Hypothalamus (tissue), 51 donors: ENCODE measurements at places on chromosomes 7 and 10.

GRCh38 chr7:134818613-134819345, 39.3 kb downstream of the CALD1 start:
- no peak for DNase-seq

DNA sequence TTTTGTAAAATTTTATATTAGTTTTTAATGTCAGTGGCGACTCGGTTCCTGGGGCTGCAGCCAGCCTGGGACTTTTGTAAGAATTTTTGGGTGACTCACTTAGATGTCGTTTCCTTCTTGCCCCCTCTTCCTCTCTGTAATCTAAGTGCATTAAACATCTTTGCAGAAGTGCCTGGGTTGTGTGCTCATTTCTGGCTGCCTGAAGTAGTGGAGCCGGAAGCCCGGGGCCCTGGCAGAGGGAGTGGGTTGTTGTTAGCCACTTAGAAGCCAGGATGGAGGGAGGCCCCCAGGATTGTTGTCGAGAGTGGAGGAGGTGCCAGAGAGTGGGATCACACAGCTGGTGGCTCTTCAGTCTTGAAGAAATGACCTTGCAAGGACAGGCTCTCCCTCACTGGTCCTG, 11.0 kb upstream of the TRIM8 start:
- DNase-seq: no peak

DNA sequence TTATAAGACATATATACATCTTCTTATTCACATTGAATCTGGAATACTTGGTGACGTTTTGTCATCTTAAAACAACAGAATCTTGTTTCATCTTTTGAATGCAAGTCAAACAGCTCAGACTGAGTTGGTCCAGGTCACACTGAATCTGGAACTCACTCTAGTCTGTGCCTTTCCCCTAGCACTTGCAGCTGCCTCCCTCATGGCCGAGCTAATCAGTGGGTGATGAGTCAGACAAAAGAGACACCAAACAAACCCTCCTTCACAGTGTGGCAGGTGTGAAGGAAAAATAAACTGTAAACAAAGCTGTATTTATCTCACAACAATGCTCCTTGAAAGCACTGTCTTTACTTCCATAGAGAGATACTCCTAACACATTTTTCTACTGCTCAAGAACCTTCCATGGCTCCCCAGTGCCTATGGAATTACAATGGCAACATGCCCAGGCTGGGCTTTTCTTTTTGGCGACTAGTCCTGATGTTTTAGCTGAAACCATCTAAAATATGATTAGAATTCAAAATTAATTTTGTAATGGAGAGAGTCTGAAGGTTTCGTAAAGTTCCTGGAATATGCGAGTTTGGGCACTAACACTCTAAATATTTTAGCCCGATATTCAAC, 140.0 kb downstream of the ZNF365 start:
- DNase-seq: no peak

GRCh38 chr7:3482147-3482921, 181.3 kb downstream of the SDK1 start:
- DNase-seq: no peak

- no peak for DNase-seq
These were observed 20.6 kb downstream of the KAT6B start for GRCh38 chr10:74846958-74847357.

DNA sequence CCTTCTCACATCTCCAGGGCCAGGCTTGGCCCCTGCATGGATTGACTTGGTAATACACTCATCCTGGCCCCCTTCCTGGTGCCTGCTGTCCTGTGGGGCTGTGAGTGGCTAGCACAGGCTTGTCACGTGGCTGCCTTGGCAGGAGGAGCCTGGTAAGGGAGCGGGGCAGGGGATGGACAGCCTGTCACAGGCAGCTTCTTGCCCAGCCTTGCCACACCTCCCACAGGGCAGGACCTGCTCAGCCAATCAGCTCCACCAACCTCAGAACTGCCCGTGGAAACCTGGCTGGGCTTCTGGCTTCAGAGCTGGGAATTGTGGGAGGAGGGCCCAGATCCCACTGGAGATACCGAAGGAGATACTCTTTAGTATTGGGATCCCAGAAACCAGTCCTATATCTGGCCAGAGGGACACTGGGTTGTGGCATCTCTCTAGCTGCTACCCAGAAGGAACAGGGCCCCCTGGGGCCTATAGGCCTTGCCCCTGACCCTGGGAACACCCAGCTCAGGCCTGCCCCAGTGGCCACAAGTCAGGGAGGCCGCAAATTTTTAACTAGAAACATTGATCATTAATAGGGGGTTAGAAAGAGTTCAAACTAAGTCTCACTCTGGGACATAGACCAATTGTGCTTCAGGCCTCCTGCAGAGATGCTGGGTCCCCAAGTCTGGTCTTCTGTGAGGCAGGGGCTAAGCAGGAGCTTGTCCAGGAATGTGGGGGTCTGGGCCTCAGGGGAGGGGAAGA, at the start of gene HOGA1:
Gene HOGA1 (plus strand): TSS at position 330 of the 738 bp plus-strand sequence. CDS start 315 bp downstream, at position 645.
- DNase-seq: peak; percentile 76
